Pancreas (tissue), 10 donors: ENCODE measurements at places on chromosomes 2 and 18.

- DNase-seq = peak; percentile 67
These were observed 569 bp downstream of the BABAM2 start for GRCh38 chr2:27890924-27891672.

DNA sequence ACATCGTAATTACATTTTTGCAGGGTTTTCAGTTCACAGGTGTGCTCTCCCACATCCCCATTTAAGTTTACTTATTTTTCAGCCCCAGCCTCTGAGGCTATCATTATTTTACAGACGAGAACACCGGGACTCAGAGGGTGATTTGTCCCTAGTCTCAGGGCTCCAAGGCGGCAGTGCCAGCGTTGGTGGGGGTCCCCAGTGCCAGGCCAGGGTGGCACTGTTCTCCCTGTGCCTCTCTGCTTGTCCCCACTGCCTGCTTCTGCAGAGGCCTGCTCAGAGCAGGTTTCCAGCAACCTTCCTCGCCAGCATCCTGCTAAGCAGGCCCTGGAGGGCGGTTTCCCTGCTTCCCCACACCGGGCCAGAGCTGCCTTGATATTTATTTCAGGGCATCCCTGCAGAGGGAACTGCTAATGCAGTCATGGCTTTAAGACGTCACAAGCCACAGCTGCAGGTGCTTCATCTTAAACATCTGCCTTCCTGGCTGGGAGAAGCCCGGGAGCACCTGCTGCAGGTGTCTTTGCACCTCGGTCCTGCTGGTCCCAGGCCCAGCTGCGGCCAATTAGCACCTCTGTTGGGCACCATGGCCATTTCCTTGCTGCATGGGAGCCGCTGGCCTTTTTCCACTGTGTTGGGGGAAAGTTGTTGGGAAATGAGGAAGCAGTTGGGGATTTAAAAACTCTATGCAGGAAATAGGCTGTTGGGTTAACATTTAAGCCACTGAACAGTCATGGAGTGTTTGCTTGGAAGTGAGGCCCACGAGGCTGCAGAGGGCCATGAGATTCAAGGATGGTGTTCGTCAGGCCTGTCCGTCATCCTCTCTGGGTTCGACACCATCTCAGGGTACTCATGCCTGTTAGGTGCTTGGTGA, 22.8 kb downstream of the HPCAL1 start:
- DNase-seq = no peak

DNA sequence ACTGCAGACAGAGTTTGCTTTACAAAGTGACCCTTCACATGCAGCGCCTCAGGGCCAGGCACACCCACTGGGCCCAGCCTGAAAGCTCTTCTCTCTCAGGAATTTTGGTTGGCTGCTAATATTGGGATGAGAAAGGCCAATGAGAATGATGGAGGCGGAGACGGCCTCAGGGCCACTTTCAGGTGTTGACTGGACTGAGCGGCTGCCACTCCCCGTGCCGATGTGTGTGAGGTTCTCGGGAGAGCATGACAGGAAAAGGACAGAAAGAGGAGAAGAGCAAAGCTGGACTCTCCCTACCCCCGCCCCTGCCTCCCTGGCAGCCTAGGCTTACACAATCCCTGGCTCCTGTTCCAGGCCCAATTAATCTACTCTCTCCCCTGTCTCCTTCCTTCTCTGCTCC, 155.7 kb downstream of the CELF4 start:
- DNase-seq = no peak

GRCh38 chr2:128626760-128627511, 308.3 kb upstream of the HS6ST1 start:
- DNase-seq = peak; percentile 35
